ENCODE measurements at places on chromosomes 2 and 18.

- peak; percentile 24 for DNase-seq
Measured at GRCh38 chr2:29375843-29376242, 260.6 kb downstream of the CLIP4 start.

GRCh38 chr18:78238404-78239089, 741.1 kb upstream of the SALL3 start:
- DNase-seq: no peak

DNA sequence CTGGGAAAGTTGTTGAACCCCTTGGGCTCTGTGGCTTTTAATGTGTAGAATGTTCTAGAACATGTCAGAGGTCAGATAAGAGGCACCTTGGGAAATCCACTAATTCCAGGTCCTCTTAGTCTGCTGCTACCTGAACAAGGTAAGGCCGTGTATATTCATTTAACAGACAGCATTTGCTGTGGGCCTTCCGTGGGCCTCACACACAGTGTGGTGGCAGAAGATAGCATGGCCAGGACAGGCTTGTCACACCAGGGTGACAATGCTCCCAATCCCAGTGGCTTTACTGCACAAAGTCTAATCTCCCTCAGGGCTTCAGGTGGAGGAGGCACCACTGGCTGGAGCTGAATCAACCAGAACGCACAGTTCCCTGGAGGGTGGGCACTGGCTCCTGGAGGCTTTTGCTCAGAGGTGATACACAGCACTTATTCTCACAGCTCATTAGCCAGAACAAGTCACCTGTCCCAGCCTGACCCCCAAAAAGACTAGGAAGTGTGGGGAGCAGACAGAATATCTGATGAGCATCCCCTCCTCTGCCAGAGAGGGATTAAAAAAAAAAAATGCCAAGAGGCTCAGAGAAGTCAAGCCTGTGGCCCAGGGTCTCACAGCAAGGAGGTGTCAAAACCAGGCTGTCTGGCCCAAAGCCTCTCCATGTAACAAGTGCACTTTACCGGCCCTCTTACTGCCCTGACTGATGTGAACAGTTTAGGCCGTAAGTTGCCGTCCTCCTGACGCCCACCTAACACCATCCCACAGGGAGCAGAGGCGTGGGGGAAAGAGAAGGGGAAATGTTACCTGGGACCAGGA, 216.9 kb upstream of the RAB6C start:
- no peak for DNase-seq

- no peak for DNase-seq
Measured at GRCh38 chr2:96668771-96669170, 26.2 kb downstream of the FER1L5 start.

- DNase-seq: no peak
Measured at GRCh38 chr2:149271575-149271974, 58.8 kb upstream of the LYPD6 start.

DNA sequence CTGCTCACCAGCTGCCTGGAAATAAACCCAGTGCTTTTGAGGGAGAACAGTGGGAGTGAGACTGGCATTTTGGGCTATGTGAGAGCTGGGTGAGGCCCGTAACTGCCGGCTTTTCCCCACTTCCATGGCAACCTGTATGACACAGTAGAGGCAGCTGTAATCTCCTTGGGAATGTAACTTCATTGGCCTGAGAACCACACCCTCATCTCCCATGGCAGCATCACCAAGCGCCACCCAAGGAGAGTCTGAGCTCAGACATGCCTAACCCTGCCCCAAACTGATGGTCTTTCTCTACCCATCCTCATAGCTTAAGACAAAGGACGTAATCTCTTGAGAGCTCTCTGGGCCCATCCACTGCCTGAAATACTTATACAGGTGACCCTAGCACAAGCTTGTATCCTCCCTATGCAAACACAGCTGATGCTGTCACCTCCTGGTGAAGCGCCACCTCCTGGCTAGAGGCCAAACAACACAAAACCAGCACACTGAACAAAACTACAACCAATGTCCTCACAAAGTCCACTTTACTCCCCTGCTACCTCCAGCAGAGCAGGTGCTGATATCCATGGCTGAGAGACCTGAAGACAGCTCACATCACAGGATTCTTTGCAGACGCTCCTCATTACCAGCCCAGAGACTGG, 763.4 kb upstream of the NRXN1 start:
- peak; percentile 18 for DNase-seq

DNA sequence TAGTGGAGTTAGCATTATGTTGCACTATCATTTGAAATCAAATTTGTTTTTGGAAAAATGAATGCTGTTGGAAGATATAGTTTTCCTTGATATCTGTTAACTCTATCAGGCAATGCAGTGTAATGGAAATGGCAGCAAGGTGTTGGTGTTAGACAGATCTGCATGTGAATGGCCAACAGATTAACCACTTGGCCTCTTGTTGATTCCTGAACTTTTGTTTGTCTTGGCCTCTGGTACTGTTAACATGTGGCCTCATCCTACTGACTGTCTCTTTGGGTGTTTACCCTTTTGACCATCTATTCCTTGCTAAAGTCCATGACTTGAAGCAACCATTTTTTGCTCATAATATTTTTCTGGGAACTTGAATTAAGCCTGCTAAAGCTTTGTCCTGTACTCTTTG, 110.2 kb upstream of the CDH2 start:
- DNase-seq: no peak

DNA sequence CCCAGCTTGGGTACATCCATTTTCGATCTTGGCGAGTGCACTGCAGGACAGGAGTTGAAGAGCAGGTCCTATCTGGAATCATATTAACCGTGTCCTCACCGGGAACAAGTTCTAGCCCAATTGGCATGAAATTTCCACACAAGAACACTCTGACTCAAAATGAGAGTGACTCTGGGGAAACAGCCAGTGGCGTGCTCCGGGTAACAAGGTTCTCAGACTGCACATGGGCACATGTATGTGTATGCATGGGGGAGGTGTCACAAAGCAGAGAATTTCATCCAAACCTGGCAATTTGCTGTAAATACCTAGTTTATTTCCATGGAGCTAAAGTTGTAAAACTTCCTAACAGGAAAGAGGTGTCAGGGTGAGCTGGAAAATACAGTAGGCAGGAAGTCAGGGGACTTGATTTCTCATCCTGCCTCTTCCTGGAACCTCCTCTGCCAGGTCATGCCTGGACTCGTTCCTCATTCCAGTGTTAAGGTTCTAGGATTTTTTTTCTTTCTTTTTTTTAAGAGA, 1.7 kb downstream of the TUBB6 start:
- peak; percentile 23 for DNase-seq

DNA sequence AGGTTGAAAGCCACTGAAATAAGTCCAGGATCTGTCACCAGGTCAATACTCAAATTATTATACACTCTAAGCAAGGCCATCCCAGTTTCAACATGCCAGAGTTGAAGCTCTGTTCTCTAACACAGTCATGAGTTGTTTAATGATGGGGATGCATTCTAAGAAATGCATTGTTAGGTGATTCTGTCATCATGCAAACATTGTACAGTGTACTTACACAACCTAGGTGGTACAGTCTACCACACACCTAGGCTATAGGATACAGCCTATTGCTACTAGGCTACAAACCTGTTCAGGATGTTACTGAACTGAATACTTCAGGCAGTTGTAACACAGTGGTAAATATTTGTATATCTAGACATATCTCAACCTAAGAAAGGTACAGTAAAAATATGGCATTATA, 162.2 kb downstream of the BAZ2B start:
- DNase-seq: peak; percentile 37

DNA sequence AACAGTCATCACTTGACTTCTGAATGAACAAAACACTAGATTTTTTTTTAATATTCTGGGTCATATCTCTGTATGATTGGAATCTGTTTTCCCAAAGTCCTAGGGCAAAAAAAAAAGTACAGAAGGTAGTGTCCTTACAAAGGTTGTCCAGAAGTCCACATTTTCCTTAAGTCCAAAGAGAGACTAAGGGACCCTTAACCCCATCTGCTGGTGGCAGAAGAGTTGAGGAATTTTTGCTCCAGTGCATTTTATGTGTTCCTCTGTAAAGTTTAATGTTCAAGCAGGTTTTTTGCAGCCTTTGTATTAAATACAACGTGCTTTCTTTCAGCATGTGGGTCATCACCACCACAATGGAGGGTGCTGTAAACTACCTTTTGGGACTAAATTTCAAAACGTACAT, 215.9 kb downstream of the SP3 start:
- peak; percentile 66 for DNase-seq

- DNase-seq: no peak
Measured at GRCh38 chr2:231662811-231663457, 45.4 kb upstream of the PTMA start.

- no peak for DNase-seq
Measured at GRCh38 chr18:22778996-22779395, 154.1 kb upstream of the RBBP8 start.

DNA sequence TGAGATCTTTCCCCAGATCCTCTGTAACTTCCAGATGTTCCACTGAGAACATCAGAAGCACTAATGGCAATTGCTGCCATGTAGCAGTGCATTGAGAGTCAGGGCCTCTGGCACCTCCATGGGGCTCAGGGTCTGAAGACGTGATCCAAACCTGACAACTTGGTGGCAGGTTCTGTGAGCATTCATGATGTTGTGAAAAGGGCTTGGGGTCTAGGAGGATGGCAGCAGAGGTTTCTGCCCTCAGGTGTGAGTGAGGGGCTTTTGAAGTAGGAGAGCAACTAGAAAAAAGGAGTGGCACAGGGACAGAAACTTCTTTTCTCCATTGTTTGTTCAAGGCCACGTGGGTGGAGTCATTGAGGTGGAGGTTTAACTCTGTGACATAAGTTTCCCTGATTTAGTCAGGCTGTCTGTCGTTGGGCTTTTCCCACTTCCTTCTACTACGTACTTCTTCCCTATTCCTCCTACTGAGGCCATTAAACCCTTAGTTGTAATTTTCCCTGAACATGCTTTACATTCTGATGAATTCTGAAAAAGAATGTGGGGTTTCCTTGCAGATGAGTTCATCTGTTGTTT, 13.1 kb downstream of the CFLAR start:
- DNase-seq: peak; percentile 80

Data from choroid plexus epithelial cell (primary cell).